ENCODE measurements at places on chromosomes 7 and 10. TPM values are rescaled to one million over a fixed set of nuclear protein-coding genes. Genes with fewer than 3 reads are reported as not detected.

- no peaks in the 10 kb centered on the region for H3K36me3 ChIP-seq
- no peak overlapping the region for H3K27ac ChIP-seq
- H3K27me3 ChIP-seq, result no peaks in the 10 kb centered on the region
These were observed 10.9 kb downstream of the OGDH start for GRCh38 chr7:44617225-44617890.

DNA sequence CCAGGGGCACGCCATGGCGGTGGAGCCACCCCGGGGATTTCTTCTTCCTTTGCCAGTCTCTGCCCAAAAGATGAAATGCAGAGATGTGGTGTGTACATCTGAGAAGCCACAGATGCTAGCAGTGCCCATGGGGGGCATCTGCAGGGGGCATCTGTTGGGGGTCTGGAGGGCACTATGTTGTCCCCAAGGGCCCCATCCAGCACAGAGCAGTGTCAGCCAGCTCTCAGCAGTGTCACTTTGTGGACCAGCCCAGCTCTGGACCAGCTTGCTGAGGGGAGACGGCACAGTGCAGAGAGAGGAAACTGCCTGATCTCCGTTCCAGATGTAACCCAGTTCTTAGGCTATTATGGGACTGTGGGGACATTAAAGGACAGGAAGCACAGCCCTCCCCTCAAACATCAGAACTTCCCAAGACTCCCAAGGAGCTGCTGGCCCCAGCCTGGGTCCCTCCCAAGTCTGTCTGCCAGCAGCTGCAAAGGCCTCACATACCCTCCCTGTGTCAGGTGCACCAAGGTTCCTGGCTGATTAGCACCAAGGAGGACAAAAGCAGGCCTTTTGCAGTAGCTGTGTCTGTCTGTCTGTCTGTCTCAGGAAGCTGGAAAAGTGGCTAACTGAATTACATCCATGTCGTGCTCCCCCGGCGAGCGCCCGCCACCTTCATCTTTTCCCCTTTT lies 536.5 kb downstream of the PTPRN2 start:
- H3K27ac ChIP-seq, result no peak overlapping the region
- no peaks in the 10 kb centered on the region for H3K4me1 ChIP-seq
- no peaks in the 10 kb centered on the region for H3K36me3 ChIP-seq

DNA sequence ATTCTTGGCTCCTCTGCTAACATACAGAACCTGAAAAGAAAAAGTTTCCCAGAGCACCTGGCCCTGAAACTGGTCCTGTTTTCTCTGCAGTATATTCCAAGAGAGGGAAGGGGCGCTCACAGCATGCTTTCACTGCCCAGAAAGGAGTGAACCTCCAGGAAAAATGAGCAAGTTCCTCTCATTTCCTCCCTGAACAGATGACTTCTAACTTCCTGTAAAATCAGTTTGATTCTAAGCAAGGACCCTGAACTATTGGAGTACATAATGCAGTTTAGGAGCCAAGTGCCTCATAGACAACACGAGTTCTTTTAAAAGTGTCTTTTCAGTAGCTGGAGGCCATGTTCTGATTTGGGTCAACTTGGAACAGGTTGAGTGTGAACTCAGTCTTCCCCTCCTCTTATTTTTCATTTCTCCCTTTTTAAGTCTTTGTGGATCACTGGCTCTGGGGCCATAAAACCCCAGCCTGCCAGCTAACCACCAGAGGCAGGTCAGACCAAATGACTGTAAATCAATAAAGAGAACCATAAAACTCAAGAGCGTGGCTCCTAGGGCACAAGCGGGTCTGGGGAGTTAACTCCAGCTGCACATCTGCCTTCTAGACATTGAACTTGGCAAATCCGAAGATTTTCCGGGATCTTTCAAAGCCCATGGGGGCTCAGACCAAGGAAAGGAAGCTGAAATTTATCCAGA lies 5.9 kb upstream of the LRRC18 start:
- DNase-seq, result no peak
- H3K4me1 ChIP-seq, result no peaks in the 10 kb centered on the region
- no peaks in the 10 kb centered on the region for H3K27me3 ChIP-seq
- no peak overlapping the region for H3K4me3 ChIP-seq

DNA sequence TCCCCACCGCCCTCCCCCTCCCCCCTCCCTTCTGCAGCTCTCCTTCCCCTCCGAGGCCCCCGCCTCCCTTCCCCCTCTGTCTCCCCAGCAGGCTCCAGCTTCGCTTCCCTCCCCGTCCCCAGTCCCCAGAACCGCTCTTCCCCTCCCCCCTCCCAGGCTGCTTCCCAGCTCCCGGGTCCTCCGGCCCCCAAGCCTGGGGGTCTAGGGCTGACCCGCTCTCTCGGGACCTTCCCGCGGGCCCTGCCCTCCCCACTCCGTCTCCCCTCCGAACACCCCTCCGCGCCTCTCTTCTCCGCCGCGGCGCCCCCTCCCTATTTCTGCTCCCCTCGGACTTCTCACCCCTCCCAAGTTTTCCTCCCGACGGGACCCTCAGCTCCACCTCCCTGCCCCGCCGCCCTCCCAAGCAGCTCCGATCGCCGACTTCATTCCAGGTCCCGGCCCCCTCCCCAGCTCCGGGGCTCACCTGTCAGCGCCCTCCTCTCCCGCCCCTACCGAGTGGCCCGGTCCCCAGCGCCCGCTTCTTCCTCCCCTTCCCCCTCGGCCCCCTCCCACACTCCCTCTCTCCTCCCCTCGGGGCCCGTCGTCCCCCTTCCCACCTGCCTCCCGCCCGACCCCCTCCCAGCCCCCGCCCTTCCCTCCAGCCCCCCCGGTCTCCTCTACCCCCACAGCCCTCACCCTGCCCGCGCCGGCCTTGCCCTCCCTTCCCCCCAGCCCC lies 990 bp downstream of the ZNF467 start:
- peak; percentile 68 for DNase-seq
- H3K36me3 ChIP-seq, result no peaks in the 10 kb centered on the region
- H3K27ac ChIP-seq, result no peak overlapping the region

- H3K27ac ChIP-seq, result peak overlapping the region; percentile 75
- H3K36me3 ChIP-seq, result no peaks in the 10 kb centered on the region
- H3K4me1 ChIP-seq, result peaks cover 10% of the 10 kb centered on the region
- peak; percentile 15 for DNase-seq
These were observed 197.3 kb downstream of the MACC1 start for GRCh38 chr7:20019757-20020432.

GRCh38 chr7:99829524-99830160 lies 1.8 kb downstream of the CYP3A43 start:
- H3K27me3 ChIP-seq, result no peaks in the 10 kb centered on the region
- DNase-seq, result no peak
- H3K4me3 ChIP-seq, result no peak overlapping the region
- no peak overlapping the region for H3K27ac ChIP-seq
- H3K4me1 ChIP-seq, result no peaks in the 10 kb centered on the region

GRCh38 chr7:55128693-55129394 lies 110.0 kb downstream of the EGFR start:
- no peaks in the 10 kb centered on the region for H3K36me3 ChIP-seq
- H3K4me1 ChIP-seq, result no peaks in the 10 kb centered on the region
- no peak overlapping the region for H3K27ac ChIP-seq
- no peak overlapping the region for H3K4me3 ChIP-seq
- no peaks in the 10 kb centered on the region for H3K27me3 ChIP-seq
- DNase-seq, result no peak

DNA sequence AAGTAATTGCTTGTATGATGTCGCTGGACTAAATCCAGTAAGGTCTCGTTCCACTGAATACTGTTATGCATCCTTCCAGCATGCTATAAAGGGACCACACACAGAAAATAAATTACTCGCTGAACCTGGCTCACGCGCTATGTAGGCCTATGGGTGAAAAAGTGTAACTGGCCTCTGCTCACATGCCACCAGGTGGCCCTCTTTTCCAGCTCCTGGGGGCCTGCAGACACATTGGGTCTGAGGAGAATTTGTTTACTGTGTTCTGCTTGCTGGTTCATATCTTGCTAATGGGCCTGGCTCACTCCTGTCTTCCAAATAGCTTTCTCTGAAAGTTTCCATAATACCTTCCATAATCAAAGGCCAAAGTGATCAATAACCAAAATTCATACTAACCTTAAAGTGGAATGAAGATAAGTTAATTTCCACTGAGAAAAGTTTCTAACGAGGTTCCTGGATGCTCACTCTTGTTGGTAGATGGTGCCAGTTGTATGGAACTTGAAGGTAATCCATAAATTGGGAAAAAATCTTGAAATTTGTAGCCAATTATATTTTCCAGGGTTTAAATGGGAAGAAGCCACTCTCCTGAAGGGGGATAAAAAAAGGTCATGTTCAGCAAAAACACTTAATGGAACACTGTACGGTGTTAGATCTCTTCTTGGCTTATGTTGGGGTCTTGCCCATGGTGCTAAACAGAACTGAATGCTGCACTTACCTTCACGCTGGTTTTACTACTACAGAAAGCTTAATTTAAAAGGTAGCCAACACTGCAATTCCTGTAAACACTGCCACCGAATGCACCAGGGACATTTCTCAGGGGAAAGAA lies 27.0 kb upstream of the ZPBP start:
- DNase-seq, result peak; percentile 53
- no peaks in the 10 kb centered on the region for H3K27me3 ChIP-seq
- no peaks in the 10 kb centered on the region for H3K36me3 ChIP-seq
- H3K4me3 ChIP-seq, result no peak overlapping the region

GRCh38 chr7:106425017-106425719 lies 140.4 kb upstream of the NAMPT start:
- no peak for DNase-seq
- H3K27ac ChIP-seq, result no peak overlapping the region
- H3K27me3 ChIP-seq, result no peaks in the 10 kb centered on the region
- no peak overlapping the region for H3K4me3 ChIP-seq

GRCh38 chr7:107105591-107106245 lies 61.2 kb downstream of the PRKAR2B start:
- no peak for DNase-seq
- no peaks in the 10 kb centered on the region for H3K36me3 ChIP-seq
- H3K4me1 ChIP-seq, result no peaks in the 10 kb centered on the region
- no peak overlapping the region for H3K27ac ChIP-seq
- no peaks in the 10 kb centered on the region for H3K27me3 ChIP-seq

DNA sequence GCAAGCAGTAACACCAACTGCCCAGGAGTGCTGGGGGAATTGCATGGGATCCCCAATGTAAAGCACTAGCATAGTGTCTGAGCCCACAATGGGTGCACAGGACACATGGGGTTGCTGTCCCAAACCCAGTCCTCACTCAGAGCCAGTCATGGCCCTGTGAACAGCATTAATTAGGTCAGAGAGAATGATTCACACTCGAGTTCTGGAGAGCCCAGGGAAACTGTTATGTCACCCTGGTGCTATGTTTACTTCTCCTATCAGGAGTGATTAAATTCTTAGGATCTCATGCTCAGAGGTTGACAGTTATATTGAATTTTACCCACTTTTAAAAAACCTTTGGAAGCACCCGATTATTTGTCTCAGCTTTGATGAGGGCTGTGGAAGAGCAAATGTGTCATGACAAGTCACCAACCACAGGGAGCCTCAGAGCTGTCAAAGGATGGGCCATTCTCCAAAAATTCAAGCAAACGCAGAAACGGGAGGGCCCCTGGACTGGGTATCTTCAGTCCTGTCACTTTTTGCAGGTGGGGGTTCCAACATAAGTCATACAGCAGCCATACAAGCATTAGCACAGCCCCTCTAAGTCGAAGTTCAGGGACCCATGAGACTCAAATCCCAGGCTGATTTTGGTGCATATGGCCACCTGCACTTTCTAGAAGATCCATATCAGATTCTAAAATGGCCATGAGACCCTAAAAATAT lies 1.3 kb upstream of the RASSF4 start:
- no peak for DNase-seq
- H3K27ac ChIP-seq, result no peak overlapping the region
- H3K36me3 ChIP-seq, result no peaks in the 10 kb centered on the region
- peak overlapping the region; percentile 71 for H3K4me3 ChIP-seq

- peaks cover 3% of the 10 kb centered on the region for H3K4me1 ChIP-seq
- no peak overlapping the region for H3K4me3 ChIP-seq
- no peaks in the 10 kb centered on the region for H3K27me3 ChIP-seq
- no peaks in the 10 kb centered on the region for H3K36me3 ChIP-seq
- DNase-seq, result no peak
These were observed 73.4 kb upstream of the CARD11 start for GRCh38 chr7:3117081-3117480.

- no peaks in the 10 kb centered on the region for H3K27me3 ChIP-seq
- no peaks in the 10 kb centered on the region for H3K36me3 ChIP-seq
- H3K4me3 ChIP-seq, result no peak overlapping the region
- no peaks in the 10 kb centered on the region for H3K4me1 ChIP-seq
- no peak overlapping the region for H3K27ac ChIP-seq
These were observed 77.5 kb upstream of the CACUL1 start for GRCh38 chr10:118832241-118832651.

GRCh38 chr10:24951201-24952142 lies 934 bp downstream of the PRTFDC1 start:
- peak; percentile 75 for DNase-seq
- no peaks in the 10 kb centered on the region for H3K27me3 ChIP-seq
- peaks cover 24% of the 10 kb centered on the region for H3K4me1 ChIP-seq

DNA sequence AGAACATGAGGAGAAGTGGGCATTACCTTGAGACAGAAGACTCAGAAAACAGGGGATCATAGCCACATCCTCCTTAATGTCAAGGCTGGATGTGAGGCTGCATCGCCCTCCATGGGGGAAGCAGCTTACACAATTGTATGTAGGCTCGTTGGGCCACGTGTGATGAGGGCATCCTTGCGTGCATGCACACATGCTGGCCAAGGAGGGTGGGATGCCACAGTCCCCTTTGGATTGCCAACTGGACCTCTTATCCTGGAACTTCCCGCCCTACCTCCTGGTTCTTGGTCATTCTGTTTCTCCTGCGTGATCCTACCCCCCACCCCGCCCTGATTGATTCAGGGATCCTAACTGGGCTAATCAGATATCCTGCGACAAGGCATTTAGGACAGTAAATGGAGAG lies 102.0 kb downstream of the PRKAG2 start:
- no peaks in the 10 kb centered on the region for H3K27me3 ChIP-seq
- no peaks in the 10 kb centered on the region for H3K36me3 ChIP-seq
- peaks cover 4% of the 10 kb centered on the region for H3K4me1 ChIP-seq
- no peak for DNase-seq
- no peak overlapping the region for H3K4me3 ChIP-seq
- no peak overlapping the region for H3K27ac ChIP-seq

- H3K4me1 ChIP-seq, result no peaks in the 10 kb centered on the region
- no peak overlapping the region for H3K27ac ChIP-seq
- H3K36me3 ChIP-seq, result no peaks in the 10 kb centered on the region
- DNase-seq, result no peak
These were observed 12.0 kb downstream of the EVX1 start for GRCh38 chr7:27254625-27255024.

- H3K27me3 ChIP-seq, result peaks cover 3% of the 10 kb centered on the region
- H3K4me1 ChIP-seq, result no peaks in the 10 kb centered on the region
- H3K4me3 ChIP-seq, result no peak overlapping the region
- DNase-seq, result no peak
- H3K27ac ChIP-seq, result no peak overlapping the region
These were observed 4.6 kb downstream of the TECTB start for GRCh38 chr10:112287844-112288243.

- no peak overlapping the region for H3K4me3 ChIP-seq
- H3K36me3 ChIP-seq, result no peaks in the 10 kb centered on the region
- H3K27me3 ChIP-seq, result no peaks in the 10 kb centered on the region
- H3K27ac ChIP-seq, result no peak overlapping the region
These were observed 565.5 kb downstream of the PARD3 start for GRCh38 chr10:34249634-34250033.

CFAP46 gene
- polyA plus RNA-seq, result 2.6 TPM

NKX6-2 gene
- 0.14 TPM for polyA plus RNA-seq

LBX1 gene
- not detected for polyA plus RNA-seq

TCAF2 gene
- 0.06 TPM for polyA plus RNA-seq

AKR1C3 gene
- 6.9 TPM for polyA plus RNA-seq

MYL10 gene
- polyA plus RNA-seq, result 0.18 TPM

ADCK2 gene
- polyA plus RNA-seq, result 9.8 TPM

AMZ1 gene
- 0.59 TPM for polyA plus RNA-seq

PPP1R3A gene
- not detected for polyA plus RNA-seq
